WTC11 (cell line): ENCODE measurements at places on chromosomes 5 and 9.

- DNase-seq = no peak
Measured at GRCh38 chr5:15014809-15015208, 143.2 kb upstream of the ANKH start.

DNA sequence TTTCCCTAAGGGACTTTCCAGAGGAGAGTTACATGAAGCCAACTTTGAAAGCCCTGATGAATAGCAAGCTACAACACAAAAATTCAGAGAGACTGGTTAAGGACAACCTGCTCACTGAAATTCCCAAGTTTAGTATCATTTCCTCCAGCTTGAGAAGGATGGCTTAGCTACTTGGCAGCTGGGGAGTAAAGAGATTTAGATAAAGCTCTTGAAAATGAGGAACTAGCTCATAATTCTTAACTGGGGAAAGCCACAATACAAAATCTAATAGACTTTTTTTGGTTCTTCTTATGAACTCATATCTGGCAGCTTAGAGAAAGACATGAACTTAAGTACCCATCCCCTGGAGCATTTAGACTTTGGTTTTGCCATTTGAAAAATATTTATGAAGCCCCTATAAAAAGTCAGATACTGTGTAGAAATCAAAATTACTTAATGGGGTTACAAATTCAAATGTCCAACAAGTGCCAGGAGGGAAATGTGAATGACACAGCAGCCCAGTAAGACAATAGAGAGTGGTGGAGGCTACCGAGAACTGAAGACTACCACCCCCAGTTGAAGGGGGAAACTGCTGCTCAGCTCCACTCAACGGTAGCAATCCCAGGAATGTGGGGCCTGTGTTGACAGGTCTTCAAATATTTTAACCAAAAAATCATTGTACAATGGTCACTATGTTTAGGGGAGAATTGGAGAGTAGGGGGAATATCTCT, 79.4 kb upstream of the ADRB2 start:
- DNase-seq = no peak

DNA sequence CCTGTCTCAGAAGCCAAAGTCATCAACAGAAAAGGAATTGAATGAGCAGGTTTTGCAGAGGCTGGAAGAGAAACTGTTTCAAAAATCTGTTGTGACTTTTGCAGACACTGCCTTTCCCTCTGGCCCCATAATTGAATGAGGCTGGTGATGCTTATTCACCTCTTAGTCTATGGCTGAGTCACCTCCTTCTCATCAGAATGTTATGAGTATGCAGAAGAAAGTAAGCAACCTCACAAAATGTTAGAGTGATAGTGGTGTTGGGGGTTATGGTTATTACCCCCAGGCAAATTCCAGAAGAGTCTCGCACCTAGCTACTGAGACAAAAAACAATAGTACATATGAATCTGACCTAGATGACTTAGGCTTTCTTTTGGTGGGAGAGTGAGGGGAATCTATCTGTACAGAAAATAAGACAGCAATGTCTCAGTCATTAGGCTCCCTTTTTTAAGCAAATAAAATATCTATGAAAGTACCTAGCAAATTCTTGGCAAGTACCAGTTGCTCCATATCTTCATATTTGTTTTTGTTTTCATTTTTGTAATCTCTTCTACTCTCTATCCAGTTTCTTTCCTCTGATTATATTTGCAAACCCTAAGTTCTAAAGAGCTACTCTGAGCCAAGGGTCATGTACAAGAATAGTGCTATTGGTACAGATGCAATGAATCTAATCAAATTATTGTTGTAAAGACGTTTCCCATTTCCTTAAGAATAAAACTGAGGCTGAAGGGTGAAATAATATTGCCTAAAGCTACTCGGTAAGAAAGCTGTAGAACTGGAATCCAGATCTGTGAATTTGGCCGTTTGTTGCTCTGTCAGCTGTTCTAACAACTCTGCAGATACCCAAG, 498.1 kb upstream of the TNC start:
- DNase-seq = no peak

DNA sequence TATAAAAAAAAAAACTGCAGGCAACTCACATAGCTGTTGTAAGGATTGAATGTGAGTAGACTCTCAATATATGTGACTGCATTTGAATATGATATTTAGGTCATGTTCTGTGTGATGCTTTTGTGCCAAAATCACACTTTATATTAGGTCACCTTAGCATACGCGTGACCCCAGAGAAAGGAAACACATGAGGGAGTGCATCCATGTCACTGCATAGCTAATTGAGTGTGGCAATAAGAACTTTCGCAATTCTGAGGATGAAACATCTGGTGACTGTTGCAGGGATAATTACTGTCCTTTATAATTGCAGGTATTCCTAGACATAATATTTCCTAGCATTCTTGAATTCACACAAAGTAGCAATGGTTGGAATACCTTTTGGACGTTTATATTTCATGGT, 459.5 kb upstream of the KLF4 start:
- no peak for DNase-seq

GRCh38 chr9:134059661-134060395, 8.0 kb downstream of the BRD3 start:
- DNase-seq = no peak

- DNase-seq = no peak
Measured at GRCh38 chr9:72160446-72161123, 11.3 kb downstream of the GDA start.

DNA sequence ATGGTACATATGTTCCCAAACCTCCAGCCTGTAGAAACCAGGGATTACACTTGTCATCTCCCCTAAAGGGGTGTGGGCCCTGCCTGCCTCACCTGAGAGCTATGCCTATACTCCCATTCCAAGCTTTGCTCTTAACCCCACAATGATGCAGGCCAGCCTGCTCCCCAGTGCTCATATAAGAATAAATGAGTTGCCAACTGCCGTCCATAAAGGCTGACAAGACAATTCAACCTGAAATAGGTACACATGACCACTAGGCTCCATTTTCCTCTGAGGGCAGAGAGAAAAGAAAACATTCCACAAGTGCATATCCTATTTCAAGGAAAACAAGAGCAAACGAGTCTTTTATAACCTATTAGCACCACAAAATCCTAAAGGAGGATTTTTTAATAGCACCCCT, 28.4 kb downstream of the SKP1 start:
- no peak for DNase-seq

- no peak for DNase-seq
Measured at GRCh38 chr5:68370196-68370595, 154.6 kb downstream of the PIK3R1 start.

DNA sequence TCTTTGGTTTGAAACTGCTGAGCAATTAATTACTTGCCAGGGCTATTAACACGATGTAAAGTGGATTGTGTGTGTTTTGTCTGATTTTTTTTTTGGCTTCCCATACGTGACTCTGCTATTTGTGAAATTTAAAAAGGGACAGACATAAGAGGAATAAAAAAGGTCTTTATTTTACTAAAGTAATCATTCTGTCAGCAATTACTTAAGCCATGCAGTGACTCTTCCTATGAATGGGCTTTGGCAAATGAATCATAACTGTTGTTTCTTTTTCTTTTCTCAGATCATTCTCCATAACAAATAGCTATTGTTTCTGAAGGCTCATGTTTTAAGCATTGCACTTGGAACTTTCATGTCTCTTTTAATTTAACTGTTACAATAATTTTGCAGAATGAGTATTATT, 461.3 kb upstream of the RORB start:
- no peak for DNase-seq
